Fibroblast of skin of right biceps (primary cell): ENCODE measurements at places on chromosomes 6 and 20.

DNA sequence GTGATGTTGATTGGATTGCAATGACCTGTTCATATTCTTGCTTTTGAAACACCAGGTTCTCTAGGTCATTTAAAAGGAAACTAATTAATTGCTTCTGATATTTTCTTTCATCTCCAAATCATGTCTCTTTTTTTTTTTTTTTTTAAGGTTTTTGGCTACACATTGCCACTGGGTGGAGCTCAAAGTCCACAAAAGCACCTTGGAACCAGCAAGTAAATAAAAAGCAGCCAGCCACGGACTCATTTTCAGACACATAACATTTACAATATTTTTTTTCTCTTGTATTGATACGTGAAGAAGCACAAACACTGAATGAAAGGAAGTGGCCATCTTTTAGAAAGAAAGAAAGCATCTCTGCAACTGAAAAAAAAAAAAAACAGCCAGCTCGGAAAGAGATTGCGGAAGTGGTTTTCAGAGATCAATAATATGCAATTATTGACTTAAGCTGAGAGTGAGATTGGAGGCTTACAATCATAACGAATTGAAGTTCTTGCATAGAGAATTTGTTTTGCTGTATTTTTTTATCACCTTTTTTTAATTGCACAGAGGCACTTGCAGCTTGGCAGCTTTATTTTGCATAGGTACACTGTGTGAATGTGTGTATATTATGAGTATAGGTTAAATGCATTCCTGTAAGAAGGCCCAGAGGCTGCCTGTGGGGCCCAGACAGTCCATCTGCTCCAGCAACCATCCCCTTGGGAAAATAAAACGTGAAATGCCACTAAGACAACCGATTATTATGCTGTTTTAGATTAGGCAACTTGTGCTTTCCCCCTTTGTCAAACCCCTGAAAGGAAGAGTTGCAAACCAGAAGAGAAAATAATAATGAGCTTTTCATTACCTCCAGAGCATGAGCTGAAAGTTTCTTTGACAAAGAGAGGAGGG is 28.2 kb downstream of the CGA start:
- DNase-seq = peak; percentile 57

DNA sequence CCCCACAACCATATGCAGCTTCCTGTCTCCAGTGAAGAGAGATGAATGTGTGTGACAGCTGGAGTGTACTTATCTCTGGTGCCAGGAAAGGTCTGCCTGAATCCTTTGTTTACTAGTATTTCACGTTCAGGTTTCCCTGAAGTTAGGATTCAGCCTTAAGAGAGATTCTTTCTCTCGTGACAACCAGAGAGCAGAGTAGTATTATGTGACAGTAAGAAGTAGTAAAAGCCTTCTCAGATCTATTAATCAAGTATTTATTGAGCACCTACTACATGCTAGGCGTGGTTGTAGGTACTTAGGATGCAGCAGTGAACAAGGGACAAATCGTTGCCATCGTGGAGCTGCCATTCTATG is 949 bp downstream of the KIFC1 start:
- no peak for DNase-seq

- no peak for DNase-seq
Observed at GRCh38 chr20:9180481-9181257, 111.8 kb downstream of the PLCB4 start.

DNA sequence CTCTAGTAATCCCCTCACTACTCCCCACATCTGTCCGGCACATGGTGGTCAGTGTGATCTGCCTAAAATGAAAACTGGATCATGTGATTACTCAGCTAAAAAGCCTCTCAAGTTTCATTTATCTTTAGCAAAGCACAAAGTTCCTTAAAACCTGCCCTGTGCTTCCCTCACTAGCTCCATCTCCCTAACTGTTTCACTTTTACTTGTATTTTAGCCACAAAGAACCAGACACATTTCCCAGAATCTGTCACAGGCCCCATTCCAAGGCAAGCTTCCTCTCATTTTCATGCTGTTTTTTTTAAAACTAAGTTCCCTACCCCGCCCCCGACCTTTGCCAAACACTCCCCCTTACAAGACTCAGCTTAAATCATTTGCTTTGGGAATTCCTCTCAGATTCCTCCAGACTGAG is 8.9 kb upstream of the IGF2R start:
- no peak for DNase-seq

DNA sequence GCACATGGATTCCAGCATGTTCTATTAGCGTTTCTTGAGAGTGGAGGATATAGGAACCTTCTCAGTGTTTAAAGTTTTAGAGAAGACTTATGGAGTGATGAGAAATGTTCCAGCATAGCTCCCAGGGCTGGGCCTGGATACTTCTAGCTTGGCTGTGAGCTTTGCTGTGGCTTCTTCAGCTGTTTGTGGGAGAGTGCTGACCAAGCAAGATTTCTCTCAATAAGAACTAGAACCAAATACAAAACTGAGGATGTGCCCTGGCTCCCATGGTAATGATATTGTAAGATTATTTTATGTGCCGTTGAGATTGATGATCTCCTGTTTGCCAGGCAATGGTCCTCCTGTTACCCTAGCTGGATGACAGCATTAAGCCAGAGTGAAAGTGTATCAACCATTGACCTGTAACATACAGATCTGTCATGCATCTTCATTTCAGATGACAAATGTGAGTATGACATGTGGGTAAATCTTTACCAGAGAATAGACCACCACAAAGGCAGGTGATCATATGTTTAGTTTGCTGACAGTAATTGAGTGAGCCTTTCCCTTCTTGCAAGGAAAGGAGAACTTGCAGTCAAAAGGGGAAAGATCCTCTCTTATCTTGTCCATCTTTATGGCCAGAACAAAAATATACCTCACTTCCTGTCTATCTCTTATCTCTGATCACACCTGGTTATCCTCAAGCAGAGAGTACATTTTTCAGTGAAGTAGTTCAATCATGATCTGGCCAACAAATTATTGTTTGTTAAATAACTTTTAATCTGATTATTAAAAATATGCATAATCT is 180.1 kb downstream of the SLC24A3 start:
- DNase-seq = no peak

- DNase-seq = no peak
Observed at GRCh38 chr20:63027922-63028389, 21.2 kb upstream of the BHLHE23 start.

GRCh38 chr6:124987291-124987690 is 25.1 kb downstream of the RNF217 start:
- DNase-seq = peak; percentile 18

- DNase-seq = no peak
Observed at GRCh38 chr6:111129013-111129412, 41.7 kb downstream of the SLC16A10 start.

- DNase-seq = peak; percentile 73
Observed at GRCh38 chr6:67629258-67629657, 1005.8 kb upstream of the ADGRB3 start.

DNA sequence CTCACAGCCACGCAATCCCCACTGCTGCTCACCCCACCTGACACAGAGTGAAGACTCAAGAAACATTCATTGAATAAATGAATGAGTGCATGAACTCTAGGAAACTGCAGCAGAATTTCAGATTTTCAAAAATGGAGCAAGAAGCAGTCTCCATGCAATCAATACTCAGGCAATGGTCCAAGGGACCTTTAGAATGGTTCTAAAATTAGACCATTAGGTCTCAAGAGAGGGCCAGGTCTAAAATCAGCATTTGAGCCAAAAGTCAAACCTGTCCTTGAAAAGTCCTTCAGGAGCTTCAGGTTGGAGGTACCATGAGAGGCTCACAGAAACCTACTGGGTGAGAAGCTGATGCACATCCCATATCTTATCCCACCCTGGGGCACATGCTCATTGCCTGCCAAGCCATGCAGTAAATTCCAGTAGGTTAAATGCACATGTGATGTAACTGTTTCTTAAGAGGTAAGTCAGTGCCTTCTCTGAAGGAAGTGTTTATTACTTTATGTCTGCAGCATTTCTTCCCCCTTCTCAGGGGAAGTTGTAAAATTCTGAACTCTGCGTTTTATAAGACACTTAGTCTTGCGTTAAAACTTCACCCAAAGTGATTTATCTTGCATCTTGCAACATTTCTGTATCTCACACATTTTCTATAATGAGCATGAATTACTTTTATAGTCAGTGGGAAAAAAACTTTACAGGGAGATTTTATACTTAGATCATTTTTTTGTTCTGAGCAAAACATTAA is 126.6 kb downstream of the ADAT2 start:
- DNase-seq = no peak

- no peak for DNase-seq
Observed at GRCh38 chr20:53174454-53174853, 202.3 kb downstream of the TSHZ2 start.

- peak; percentile 37 for DNase-seq
Observed at GRCh38 chr20:12966468-12967085, 42.2 kb upstream of the SPTLC3 start.

DNA sequence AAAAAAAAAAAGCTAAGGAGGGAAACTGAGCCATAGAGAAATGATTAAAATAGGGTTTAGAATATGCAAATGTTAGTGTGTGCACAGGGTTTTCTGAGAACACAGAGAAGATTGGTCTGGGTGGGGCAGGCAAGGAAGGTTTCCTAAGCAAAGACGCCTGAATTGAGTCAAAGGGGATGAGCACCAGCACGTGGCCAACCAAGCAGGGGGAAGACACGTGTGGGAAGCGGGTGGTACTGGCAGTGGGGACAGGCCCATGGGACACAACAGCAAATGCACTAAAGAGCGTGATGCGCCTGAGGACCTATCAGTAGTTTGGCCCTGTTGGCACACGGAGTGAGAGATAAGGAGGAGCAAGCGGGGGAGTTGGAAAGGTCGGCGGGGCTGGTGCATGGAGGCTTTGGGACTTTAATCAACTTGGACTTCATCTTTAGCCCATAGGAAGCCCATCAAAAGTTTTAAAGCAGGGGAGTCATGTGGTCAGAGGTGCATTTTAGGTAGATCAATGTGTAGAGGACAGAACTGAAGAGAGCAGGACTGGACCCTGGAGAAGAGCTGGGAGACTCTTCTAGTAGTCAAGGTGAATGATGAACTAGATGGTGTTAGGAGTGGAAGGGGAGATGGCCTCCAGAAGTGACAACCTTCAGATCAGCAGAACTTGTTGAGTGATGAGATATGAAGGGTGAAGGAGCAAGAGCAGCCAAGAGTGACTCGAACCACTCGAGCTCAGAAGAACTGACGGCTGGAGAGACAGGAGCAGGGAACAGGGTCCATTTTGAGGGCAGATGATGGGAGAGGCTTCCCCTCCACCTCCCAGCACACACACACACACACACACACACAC is 40.2 kb upstream of the MAP3K4 start:
- DNase-seq = no peak

- peak; percentile 92 for DNase-seq
Observed at GRCh38 chr6:3882866-3883265, 33.7 kb downstream of the FAM50B start.

GRCh38 chr6:28695715-28696114 is 170.0 kb downstream of the GPX5 start:
- DNase-seq = peak; percentile 52

DNA sequence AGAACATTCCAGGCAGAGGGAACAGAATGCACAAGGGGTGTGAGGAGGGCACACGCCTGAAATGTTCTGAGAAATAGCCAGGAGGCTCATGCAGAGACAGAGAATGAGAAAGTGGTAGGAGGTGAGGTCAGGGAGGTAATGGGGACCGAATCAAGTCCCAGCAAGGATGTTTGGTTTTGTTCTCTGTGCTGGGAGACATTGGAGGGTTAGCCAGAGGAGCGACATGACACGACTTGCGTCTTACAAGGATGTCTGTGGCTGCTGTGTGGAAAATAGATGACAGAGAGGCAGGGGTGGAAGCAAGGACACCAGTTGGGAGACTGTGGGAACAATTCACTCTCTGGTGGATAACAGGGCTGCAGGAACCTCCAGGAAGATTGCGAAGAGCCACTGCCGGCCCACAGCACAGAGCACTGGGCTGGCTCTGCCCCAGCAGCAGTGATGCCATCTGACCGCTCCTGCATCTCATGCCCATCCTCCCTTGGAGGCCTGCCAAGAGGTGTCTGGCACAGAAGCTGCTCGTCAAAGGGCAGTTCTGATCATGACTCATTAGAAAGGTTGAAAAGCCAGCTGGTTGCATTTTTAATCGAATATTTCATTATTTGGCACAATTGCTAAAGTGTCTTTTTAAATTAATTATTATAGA is 57.7 kb upstream of the CD83 start:
- no peak for DNase-seq

GRCh38 chr20:41339957-41340326 is 679 bp upstream of the LPIN3 start:
- peak; percentile 63 for DNase-seq

GRCh38 chr20:50393242-50393641 is 116.9 kb upstream of the PTPN1 start:
- DNase-seq = no peak

GRCh38 chr6:157880534-157880933 is 57.5 kb downstream of the SNX9 start:
- DNase-seq = no peak

- DNase-seq = no peak
Observed at GRCh38 chr6:15484140-15484539, 178.7 kb downstream of the DTNBP1 start.

GRCh38 chr20:18738055-18738454 is 75.5 kb upstream of the SCP2D1 start:
- no peak for DNase-seq

DNA sequence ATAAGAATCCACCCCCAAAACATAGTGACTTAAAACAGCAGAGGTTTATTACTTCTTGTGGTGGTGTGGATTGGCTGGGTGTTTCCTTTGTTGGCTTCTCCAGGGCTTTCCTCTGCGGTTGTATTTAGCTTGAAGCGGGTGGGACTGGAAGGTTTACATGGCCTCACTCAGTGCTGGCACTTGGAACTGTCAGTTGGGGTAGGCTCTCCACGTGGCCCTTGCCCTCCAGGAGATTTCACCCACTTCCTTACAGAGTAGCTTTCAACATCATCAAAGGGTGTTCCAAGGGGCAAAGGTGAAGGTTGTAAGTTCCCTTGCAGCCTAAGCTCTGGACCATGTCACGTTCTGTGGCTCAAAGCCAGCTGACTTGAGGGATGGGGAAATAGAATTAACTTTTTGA is 32.5 kb upstream of the NKX2-2 start:
- no peak for DNase-seq

GRCh38 chr20:58639182-58640146 is 11.6 kb upstream of the STX16 start:
- DNase-seq = no peak

GRCh38 chr6:34531580-34532201 is 24.4 kb downstream of the SPDEF start:
- peak; percentile 70 for DNase-seq
